ENCODE measurements at places on chromosomes 1 and 21. TPM values are rescaled to one million over a fixed set of nuclear protein-coding genes. Genes with fewer than 3 reads are reported as not detected.

The REN gene
- total RNA-seq = not detected

The SPRR2B gene
- not detected for total RNA-seq

The OR2L2 gene
- total RNA-seq = not detected

The CRYAA gene
- not detected for total RNA-seq

The PDZK1IP1 gene
- not detected for total RNA-seq

The STUM gene
- not detected for total RNA-seq

The XCL1 gene
- total RNA-seq = not detected

The EEIG2 gene
- 16.7 TPM for total RNA-seq

The TSPAN2 gene
- 0.90 TPM for total RNA-seq

The ZDHHC18 gene
- total RNA-seq = 10.4 TPM

The FMO2 gene
- not detected for total RNA-seq

The SPATA17 gene
- 0.19 TPM for total RNA-seq

The GDAP2 gene
- total RNA-seq = 13.9 TPM

The PCAT6 gene
- total RNA-seq = not detected

The ERVH48-1 gene
- not detected for total RNA-seq

The ARHGAP30 gene
- not detected for total RNA-seq

The CRB1 gene
- total RNA-seq = 0.13 TPM

The FAM72C gene
- 1.8 TPM for total RNA-seq

The LCE3D gene
- total RNA-seq = 0.32 TPM

The ICOSLG gene
- total RNA-seq = under 0.01 TPM

The EPS8L3 gene
- total RNA-seq = not detected

The S100A5 gene
- 1.3 TPM for total RNA-seq

The SYCP1 gene
- not detected for total RNA-seq

The MROH9 gene
- not detected for total RNA-seq

The LCE2A gene
- not detected for total RNA-seq

The TRIM45 gene
- total RNA-seq = 1.9 TPM

The OR2L8 gene
- total RNA-seq = not detected

The CHI3L1 gene
- total RNA-seq = not detected

The PIGV gene
- total RNA-seq = 17.7 TPM

The LIN28A gene
- total RNA-seq = under 0.01 TPM

The TCP10L gene
- not detected for total RNA-seq

The SWT1 gene
- total RNA-seq = 4.2 TPM

The NR1I3 gene
- total RNA-seq = not detected

The FAM131C gene
- total RNA-seq = 1.4 TPM

The UBL4B gene
- total RNA-seq = not detected

The FAM72D gene
- total RNA-seq = 3.6 TPM

The RIIAD1 gene
- not detected for total RNA-seq

The MAB21L3 gene
- not detected for total RNA-seq

The OR2L3 gene
- total RNA-seq = not detected
